ENCODE measurements at places on chromosomes 2 and 18.

DNA sequence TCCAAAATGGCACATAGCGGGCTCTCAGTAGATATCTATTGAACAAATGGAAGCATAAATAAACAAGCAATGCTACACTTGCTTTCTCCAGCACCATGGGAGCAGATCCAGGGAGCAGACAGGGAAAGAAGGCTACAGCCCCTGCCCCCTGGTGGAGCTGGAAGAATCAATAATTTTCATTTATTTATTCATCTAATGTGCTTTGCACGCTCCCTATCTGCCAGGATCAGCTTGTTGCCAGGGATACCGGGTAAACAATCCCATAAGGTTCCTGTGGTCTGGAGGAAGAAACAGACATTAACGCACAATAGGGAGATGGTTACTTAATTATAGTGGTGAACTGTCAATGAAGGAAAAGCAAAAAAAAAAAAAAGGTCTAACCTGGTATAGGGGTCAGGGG lies 40.1 kb upstream of the CLASP1 start:
- peak; percentile 41 for DNase-seq

DNA sequence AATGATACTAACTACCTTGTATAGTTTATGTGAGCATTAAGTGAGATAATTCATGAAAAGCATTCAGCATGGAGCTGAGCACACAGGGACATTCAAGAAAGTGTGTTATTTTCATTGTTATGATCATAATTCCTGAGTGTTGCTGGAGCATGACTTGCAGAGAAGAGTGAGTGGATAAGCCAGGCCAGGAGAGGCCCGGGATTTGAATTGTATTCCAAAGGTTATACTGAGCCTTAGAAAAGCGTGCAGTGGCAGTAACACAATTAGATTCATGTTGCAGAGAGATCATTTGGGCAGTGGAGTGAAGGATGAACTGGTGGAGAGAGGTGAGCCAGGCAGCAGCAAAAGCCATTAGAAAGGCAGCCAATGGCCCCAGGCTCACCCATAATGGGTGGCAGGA lies 142.9 kb upstream of the SH3BP4 start:
- no peak for DNase-seq

DNA sequence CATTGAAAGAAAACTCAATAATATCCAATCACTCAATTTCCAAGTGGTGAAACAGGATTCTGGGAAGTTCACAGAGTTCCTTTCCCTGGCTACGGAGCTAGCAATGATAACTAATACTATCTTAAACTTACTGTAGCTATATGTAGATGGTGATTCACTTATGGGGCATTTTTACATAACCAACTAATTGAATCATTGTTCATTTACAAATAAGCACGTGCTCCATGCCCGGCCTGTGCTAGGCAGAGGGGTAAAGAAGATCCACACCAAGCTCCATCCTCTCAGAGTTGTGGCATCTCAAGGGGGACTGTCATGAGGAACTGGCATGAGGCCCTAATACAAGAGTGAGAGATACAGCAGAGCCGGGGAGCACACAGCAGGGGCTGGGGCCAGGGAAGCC lies 176.3 kb downstream of the ANKRD30B start:
- no peak for DNase-seq

DNA sequence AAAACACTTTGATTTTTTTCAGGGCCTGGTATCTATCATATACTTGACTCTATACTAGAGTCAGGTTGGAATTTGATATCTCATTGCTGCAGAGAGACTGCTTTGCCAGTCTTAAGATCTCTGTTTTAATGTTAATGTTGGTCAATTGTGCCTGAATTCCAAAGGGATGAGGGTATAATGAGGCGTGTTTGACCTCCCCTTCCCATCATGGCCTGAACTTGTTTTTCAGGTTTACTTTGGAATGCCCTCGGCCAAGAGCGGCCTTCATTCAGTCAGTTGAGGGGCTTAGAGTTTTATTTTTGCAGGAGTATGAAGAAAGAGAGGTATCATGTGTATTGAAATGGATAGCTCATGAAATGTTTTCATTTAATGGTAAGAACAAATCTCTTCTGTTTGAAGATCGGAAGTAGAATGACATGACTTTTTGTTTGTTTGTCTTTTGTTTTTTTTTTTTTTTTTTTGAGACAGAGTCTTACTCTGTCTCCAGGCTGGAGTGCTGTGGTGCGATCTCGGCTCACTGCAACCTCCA lies 119.0 kb downstream of the KIAA1328 start:
- DNase-seq, result no peak

- no peak for DNase-seq
Observed at GRCh38 chr2:134144081-134144596, 109.7 kb upstream of the MGAT5 start.

Data from SHP77 (cell line).